ENCODE measurements at places on chromosomes 3 and 15.

GRCh38 chr15:82810890-82811426 lies 1.5 kb downstream of the WHAMM start:
- no peak for DNase-seq

DNA sequence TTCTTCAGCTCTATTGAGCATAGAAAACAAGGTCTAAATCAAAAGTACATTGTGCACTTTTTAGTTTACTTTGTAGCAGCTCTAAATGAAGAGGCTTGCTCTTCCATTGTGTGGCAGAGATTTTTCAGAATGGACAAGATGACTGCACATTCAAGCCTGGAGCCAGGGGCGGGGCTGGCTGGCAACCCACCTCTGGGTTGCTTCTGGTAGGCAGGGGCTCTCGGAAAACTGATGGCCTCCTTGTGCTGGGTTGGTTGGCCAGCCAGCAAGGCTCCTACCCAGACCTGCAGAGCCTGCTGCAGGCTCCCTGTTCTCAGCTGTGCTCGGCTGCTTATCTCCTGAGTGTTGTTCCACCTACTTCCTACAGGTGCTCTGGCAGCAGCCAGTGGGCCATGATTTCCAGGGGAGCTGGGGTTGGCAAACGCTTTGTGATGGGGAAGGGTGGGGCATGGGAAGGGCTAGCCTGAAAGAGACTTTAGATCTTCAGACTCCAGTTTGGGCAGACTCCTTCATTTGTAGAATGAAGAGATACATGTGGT lies 8.8 kb downstream of the BSN start:
- no peak for DNase-seq

GRCh38 chr3:41436983-41437382 lies 237.7 kb downstream of the CTNNB1 start:
- no peak for DNase-seq

DNA sequence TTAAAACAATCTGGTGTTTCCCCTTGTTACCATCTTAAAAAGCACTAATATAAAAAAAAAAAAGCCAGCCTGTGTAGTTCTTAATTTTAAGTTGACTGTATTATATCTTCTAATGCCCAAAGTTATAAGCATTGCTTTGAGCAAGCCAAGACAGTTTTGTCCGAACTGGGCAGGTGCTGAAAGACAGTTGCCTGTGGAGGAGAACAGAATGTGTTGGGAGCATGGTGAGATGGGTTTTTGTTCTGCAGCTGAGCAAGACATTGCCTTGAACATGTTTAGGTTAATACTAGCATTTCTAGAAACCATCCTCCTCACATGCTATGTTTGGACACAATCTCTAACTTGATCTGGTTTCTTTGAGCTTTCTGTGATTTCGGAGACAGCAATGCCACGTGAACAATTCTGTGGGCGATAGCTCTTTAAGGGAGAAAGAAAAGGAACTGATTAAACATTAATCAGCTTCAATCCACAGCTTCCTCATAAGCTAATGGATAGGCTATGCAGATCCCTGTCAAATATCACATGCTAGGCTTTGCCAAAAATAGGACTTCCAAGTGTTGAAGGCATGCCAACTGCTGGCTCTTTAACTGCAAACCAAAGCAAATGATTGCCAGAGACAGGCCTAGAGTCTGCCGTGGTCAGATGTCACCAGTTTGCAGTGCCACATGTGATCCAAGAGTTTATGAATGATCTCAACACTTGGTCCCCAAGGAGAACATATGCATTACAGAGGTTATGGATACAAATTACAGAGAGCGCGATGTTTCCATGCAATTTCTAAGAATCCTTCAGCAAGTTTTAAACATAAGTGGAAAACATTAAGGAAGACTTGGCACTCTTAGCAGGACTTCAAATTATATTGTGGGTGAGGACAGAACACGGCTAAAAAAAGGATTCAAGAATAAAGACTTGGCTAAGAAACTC lies 428.1 kb downstream of the ROBO2 start:
- no peak for DNase-seq

GRCh38 chr3:122986693-122987179 lies 40.8 kb downstream of the SEMA5B start:
- DNase-seq = no peak

DNA sequence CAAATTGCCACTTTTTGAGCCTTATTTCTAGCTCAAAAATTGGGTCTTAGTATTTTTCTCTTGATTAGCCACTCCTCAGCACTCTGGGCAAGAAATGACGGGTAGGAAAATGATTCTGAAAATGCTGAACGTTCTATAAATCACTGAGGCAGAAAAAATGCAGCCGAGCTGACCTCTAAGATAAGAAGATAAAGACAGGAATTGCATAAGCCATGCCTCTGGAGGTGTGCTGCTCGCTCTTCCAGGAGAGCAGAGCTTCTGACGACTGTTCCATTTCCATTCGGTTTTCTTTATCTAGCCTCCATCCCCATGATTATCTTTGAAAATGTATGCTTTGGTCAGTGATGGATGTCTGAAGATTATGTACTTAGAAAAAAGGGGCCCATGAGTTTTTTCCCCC lies 558.8 kb upstream of the ADAMTS9 start:
- DNase-seq = no peak

DNA sequence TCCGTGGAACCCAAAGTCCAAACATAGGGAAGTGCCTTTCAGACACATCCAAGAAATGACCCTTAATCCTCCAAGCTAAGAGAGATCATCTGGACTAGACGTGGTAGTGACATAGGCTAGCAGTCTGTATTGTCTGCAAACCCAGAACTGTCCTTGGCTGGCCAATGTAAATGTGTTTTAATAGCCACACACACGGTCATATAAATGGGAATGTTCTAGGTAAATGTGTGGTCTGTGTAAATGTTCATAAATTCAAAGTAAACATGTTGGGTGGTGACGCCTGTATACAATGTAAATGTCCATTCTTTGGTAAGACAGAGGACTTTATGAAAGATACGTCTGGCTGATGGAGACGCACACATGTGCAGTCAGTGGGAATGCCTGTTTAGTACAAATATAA lies 16.3 kb upstream of the LINGO1 start:
- DNase-seq = no peak

DNA sequence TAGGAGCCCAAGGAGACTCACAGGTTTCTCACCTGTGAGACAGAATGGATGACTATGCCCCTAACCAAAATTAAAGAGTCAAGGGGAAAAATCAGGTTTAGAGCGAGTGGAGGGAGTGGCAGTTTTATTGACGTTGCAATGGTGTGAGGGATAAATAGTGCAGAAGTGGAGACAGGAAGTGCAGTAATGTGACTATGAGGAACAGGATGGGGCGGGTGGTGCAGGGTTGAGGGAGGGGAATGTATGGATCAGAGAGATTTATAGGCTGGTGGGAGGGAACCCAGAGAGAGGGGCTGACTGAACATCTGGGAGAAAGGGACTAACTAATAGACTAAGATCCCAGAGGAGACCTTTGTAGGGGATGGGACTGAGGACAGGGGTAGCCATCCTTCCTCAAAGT lies 26.5 kb downstream of the EIF2AK4 start:
- no peak for DNase-seq

GRCh38 chr3:129936757-129937156 lies 37.8 kb upstream of the TRH start:
- DNase-seq = peak; percentile 34

DNA sequence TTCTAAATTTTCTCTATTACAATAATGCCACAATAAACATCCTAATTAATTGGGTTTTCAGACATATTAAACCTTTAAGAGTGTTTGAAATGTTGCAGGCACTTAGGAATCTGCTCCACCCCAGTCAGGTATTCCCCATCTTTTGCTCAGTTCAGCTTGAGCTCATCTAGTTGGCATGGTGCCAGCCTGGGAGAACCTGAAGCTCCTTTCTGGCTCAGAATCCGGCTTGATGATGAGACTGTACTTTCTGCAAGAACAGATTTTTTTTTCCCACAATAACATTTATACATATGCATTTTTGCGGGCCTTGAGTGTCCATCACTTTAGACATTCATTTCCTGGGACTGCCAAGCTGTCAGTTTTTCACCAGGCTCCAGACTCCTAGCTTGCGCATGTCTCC lies 7.7 kb upstream of the OXSR1 start:
- no peak for DNase-seq

DNA sequence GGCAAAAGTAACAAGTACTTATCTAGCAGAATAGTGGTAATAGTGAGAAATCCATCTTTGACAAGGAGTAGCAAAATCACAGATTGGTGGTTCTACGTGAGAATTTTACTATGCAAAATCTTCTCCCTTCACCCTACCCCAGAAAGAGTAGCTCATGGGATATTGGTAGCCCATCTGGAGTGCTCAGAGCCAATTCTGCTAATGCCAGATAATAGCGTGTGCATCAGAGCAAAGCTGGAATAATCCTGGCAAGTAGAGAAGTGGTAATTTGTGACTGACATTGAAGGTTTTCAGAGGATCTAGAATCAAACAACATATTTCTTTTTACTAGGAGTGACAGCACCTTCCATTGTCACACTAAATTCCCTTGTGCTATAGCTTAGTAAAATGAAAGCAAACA lies 192.9 kb downstream of the ZBBX start:
- no peak for DNase-seq
